ENCODE measurements at places on chromosomes 7 and 10. TPM values are rescaled to one million over a fixed set of nuclear protein-coding genes. Genes with fewer than 3 reads are reported as not detected.

Gene PTEN
- total RNA-seq, result 50.8 TPM

Gene MMD2
- total RNA-seq, result not detected

Gene LIPK
- total RNA-seq, result not detected

DNA sequence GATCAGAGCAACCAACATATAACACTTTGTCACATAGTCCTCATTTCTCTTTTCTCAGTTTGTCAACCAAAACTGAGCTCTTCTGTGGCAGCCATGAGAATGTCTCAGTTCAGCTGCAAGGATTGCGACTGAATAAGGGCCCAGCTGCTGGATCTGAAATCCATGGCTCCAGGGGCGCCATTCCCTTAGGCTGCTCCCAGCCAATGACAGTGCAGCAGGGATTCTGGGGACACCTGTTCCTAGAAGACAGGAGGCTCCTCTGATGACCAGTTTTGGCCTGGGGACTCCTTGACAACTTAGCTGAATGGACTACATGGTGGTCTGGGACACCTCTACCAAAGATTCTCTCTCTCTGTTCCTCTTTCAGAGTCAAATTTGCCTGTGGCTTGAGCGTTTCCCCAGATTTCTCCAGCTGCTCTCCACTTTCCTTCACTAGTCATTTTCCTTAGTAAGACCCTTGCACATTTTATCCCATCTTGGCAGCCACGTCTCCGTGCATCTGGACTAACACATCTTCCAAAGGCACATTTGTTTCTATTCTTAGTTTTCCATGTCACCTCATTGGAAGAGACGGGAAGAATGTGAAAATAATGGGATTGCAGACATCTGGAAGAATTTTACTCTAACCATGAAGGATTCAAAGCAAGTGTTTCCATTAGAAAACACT lies 28.1 kb upstream of the KIF5B start:
- H3K27ac ChIP-seq, result no peak overlapping the region
- H3K27me3 ChIP-seq, result no peaks in the 10 kb centered on the region
- no peak overlapping the region for H3K4me3 ChIP-seq
- DNase-seq, result no peak
- no peaks in the 10 kb centered on the region for H3K4me1 ChIP-seq
- no peaks in the 10 kb centered on the region for H3K36me3 ChIP-seq

DNA sequence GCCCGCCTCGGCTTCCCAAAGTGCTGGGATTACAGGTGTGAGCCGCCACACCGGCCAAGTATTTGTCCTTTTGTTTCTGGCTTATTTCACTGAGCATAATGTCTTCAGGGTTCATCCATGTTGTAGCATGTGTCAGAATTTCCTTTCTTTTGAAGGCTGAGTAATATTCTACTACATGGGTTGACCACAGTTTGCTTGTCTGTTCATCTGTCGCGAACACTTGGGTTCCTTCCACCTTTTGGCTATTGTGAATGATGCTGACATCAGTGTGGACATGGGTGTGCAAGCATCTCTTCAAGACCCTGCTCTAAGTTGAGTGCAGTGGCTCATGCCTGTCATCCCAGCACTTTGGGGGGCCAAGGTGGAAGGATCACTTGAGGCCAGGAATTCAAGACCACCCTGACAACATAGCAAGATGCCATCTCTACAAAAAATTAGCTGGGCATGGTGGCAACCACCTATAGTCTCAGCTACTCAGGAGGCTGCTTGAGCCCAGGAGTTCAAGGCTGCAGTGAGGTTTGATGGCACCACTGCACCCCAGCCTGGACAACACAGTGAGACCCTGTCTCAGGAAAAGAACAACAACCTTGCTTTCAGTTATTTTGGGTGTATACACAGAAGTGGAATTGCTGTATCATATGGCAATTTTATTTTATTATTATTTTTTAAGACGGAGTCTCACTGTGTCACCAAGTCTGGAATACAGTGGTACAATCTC lies 17.0 kb downstream of the CHST12 start:
- H3K36me3 ChIP-seq, result peaks cover 1% of the 10 kb centered on the region
- DNase-seq, result no peak
- peaks cover 22% of the 10 kb centered on the region for H3K4me1 ChIP-seq
- H3K4me3 ChIP-seq, result no peak overlapping the region
- H3K27me3 ChIP-seq, result no peaks in the 10 kb centered on the region
- H3K27ac ChIP-seq, result no peak overlapping the region

Gene TFPI2
- total RNA-seq, result not detected

DNA sequence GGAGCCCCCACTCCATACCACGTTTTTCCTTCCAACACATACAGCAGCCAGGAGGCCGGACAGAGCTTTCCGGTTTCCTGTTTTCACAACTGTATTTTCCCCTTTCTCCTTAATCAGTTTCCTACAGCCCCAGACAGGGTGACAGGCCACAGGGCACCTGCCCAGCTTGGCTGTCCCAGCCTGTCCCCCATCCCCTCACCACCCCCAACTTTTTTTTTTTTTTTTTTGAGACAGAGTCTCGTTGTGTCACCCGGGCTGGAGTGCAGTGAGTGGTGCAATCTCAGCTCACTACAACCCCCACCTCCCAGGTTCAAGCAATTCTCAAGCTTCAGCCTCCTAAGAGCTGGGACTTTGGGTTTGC lies 10.3 kb upstream of the HSPB1 start:
- H3K27ac ChIP-seq, result no peak overlapping the region
- no peaks in the 10 kb centered on the region for H3K27me3 ChIP-seq

- H3K27ac ChIP-seq, result no peak overlapping the region
- no peak for DNase-seq
- no peaks in the 10 kb centered on the region for H3K27me3 ChIP-seq
- H3K4me3 ChIP-seq, result no peak overlapping the region
- H3K4me1 ChIP-seq, result no peaks in the 10 kb centered on the region
These were observed 98.5 kb downstream of the ARHGAP22 start for GRCh38 chr10:48506147-48506917.

DNA sequence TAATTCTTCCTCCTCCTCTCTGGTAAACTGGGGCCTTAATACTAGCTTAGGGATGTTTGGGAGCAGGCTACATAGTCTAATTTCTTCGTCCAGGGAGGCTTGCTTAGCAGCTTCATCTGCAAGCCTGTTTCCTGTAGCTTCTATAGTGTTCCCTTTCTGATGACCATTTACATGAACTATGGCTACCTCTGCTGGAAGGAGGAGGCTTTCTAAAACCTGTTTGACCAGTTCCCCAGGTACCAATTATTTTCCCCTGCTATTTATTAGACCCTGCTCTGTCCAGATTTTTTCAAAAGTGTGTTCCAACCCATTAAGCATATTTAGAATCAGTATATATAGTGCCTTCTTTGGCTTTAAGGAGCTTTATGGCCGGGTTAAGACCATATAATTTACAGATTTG lies 38.8 kb upstream of the DNAH11 start:
- no peak for DNase-seq
- peaks cover 82% of the 10 kb centered on the region for H3K36me3 ChIP-seq
- H3K27ac ChIP-seq, result no peak overlapping the region
- no peak overlapping the region for H3K4me3 ChIP-seq
- no peaks in the 10 kb centered on the region for H3K4me1 ChIP-seq

Gene BMPER
- not detected for total RNA-seq
